ENCODE measurements at places on chromosomes 1 and 21.

DNA sequence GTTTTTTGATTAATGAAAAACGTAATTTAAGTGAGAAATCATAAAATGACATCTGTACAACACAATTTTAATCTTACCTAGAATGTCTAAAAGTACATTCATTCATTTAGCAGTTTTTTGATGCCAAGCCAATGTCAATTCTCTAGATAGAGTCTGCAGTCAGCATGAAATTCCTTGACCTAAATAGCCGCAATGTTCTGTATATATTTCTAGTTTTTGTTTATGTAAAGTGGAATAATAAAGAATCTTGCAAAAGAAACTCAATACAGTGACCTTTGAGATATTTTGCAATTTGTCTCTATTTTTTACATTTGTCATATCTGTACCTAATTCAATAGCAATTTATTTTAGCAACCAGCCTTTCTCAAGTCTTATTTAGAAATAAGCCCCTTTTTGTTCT is 176.0 kb downstream of the ATP6V1G3 start:
- no peak for DNase-seq

GRCh38 chr1:194184974-194185373 is 998.6 kb upstream of the B3GALT2 start:
- no peak for DNase-seq

DNA sequence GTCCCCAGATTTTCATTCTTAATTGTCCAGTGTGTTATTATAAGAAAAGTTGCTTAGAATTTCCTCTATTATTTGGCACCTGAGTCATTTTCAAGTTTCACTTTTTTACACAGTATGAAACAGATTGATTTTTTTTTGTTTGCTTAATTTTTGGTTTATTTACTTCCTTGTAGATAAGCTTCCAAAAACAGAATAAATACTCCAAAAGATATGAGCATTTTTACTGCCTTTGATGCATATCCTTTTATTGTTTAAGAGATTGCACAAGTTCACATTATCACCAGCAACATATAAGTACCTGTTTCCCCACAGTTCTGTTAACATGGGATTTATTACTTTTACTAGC is 36.3 kb upstream of the AHCYL1 start:
- DNase-seq = no peak

- no peak for DNase-seq
Observed at GRCh38 chr21:42219606-42220137, 732 bp downstream of the ABCG1 start.

- DNase-seq = no peak
Observed at GRCh38 chr1:234889643-234890042, 239.0 kb downstream of the TOMM20 start.

- no peak for DNase-seq
Observed at GRCh38 chr21:45698493-45699184, 55.1 kb downstream of the PCBP3 start.

- DNase-seq = no peak
Observed at GRCh38 chr1:51870603-51871350, 7.8 kb downstream of the NRDC start.

DNA sequence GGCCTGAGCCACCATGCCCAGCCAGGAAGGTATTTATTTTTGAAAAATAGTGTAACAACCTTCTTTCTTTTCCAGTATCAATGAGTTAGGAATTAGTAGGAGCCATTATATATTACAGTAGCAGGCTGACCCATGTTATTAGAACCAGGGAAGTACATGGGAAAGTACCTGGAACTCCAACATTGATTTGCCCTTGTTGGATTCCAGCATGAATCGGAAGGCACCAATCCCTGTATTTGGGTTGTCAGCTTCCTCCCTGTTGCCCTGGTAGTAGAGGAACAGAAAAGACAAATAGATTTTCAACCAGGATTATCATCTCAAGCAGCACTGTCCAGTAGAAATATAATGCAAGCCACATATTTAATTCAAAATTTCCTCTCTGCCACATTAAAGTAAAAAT is 10.2 kb upstream of the RBM8A start:
- no peak for DNase-seq

Data from K562 (cell line).